Left ventricle myocardium inferior (tissue), 1 donor: ENCODE measurements at places on chromosomes 16 and 17. TPM values are rescaled to one million over a fixed set of nuclear protein-coding genes. Genes with fewer than 3 reads are reported as not detected.
A peak's percentile ranks its signal among the peaks of the same experiment; 100 is the strongest.

- H3K4me1 ChIP-seq, result peaks cover 3% of the 10 kb centered on the region
- no peak overlapping the region for H3K4me3 ChIP-seq
- no peaks in the 10 kb centered on the region for H3K27me3 ChIP-seq
- no peak for DNase-seq
These were observed 10.7 kb downstream of the SLC5A2 start for GRCh38 chr16:31493506-31494125.

DNA sequence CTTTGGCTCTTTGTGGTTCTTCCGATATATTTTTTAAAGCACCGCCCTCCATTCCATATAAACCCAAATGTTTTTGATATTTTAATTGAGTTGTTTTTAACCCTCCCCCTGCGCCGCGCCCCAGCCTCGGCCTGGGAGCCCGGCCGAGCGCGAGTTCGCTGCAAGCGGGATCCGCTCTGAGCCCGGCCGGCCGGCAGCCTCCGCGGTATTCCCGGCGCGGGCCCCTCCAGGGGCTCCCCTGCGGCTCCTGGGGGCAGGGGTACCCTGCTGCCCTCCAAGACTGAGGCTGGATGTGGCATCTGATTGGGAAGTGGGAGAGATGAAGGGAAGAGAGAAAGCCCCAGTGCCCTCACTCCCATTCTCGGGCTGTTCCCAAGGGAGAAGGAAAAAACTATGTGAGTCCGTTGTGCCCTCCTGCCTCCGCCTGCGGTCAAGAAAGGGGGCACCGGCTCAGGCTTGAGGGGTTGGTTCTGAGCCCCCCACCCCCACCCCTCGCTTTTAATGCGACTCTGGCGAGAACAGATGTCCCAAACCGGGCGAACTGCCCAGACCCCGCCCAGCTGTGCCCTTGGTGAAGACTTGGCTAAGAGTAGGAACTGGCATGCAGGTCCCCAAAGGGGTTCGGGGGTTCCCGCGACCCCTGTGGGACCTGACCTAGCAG lies 8.6 kb downstream of the NEUROD2 start:
- DNase-seq, result no peak
- peaks cover 34% of the 10 kb centered on the region for H3K4me1 ChIP-seq
- H3K36me3 ChIP-seq, result no peaks in the 10 kb centered on the region
- H3K27me3 ChIP-seq, result peaks cover 100% of the 10 kb centered on the region

Gene CD300E
- 0.30 TPM for total RNA-seq

Gene WBP2
- total RNA-seq, result 144 TPM

DNA sequence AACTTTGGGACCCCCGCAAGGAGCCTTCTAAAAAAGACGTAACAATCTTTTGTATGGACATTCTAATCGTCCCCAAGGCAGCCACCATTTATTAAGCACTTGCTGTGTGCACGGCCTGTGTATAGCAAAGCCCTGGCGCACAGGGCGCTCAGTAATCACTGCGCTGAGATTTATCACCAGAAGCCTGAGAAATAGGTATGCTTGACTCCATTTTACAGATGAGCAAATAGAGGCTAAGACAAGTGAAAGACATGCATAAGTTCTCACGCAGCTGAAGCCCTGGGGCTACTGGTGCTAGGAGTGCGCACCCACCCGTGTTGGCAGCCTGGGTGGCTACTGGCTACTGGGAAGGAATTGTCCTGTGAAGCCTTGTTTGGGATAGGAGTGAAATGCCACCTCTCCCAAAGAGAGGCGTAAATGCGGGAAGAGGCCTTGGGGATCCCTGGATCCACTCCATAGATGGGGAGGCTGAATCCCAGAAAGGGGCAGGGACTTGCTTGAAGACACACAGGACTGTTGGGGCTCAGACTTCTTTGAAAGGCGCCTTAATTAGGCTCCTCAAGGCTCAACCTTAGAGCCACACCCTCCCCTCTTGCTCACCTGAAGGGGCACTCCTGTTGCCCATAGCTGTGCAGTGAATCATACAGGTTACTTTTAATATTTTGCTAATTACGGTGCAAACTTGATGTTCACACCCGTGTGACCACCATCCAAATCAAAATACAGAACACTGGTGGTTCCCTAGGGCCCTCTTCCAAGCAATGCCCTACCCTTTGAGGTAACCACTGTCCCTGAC lies 634 bp upstream of the NATD1 start:
- H3K36me3 ChIP-seq, result no peaks in the 10 kb centered on the region
- DNase-seq, result no peak
- H3K4me3 ChIP-seq, result peak overlapping the region; percentile 81

DNA sequence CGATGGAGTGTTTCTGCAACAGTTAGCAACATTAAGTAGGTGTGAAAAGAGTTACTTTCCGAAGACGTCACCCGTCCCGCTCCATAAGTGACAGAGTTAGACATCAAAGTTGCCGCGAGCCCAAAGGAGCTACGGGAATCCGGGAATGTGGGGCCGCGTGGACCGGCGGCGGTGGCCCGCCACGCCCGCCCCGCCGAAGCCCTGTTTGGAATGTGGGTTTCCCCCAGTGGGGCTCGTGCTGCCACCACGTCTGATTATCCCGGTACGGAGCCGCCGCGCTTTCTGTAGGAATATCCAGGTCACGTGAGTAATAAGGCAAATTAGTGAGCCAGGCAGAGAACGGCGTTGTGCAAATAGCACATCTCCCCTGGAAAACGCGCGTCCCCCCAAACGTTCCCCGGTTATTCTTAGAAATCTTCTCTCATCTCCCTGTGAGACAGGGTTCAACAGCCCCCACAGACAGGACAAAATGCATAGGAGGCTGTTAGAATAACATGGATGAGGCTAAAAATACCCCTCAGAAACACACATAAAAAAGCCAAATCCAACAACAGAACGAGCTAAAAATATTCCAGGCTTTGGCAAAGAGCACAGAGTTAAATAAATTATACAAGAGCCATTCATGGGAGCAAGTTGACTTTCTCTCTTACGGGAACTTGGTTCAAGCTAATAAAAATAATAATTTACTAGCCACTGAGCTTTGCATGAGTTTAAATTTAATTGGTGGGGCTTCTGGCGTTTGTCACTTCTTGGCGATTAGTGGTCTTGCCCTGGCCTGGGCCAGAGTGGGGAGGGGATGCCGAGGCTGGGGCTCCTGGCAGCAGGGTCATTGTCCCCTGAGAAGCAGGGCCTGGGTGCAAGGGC lies 8.6 kb downstream of the BAHCC1 start:
- H3K4me1 ChIP-seq, result peaks cover 80% of the 10 kb centered on the region
- peak overlapping the region; percentile 100 for H3K27ac ChIP-seq
- H3K27me3 ChIP-seq, result no peaks in the 10 kb centered on the region
- DNase-seq, result peak; percentile 42
- peak overlapping the region; percentile 96 for H3K4me3 ChIP-seq

Gene NXPH3
- 4.0 TPM for total RNA-seq

- no peak overlapping the region for H3K27ac ChIP-seq
- H3K4me1 ChIP-seq, result no peaks in the 10 kb centered on the region
- H3K27me3 ChIP-seq, result peaks cover 58% of the 10 kb centered on the region
- no peak overlapping the region for H3K4me3 ChIP-seq
- DNase-seq, result no peak
These were observed 21.9 kb downstream of the TPSD1 start for GRCh38 chr16:1277617-1278282.

Gene CIITA
- total RNA-seq, result 9.4 TPM

Gene GPT2
- 17.8 TPM for total RNA-seq

GRCh38 chr16:17885659-17886207 lies 415.0 kb upstream of the XYLT1 start:
- H3K4me3 ChIP-seq, result no peak overlapping the region
- H3K36me3 ChIP-seq, result no peaks in the 10 kb centered on the region
- peaks cover 3% of the 10 kb centered on the region for H3K27me3 ChIP-seq

DNA sequence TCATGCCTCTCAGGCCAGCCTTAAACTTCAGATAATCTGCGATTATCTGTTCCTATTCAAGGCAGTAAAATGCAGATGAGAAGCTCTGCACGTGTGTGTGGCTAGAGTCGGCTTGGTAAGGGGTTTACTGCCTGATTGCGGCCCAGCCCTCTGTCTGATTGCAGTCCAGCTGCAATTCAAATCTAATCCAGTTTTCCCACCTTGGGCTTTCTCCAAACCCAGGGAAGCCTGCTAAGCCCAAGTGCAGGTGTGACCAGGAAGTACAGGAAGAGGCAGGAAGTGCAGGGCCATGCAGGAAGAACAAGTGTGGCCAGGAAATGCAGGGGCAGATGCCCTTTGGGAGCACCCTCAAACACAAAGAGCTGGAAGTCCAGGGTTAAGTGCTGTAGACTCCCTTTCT lies 314.9 kb downstream of the CEP112 start:
- H3K36me3 ChIP-seq, result peaks cover 3% of the 10 kb centered on the region
- H3K4me1 ChIP-seq, result no peaks in the 10 kb centered on the region
- H3K27ac ChIP-seq, result no peak overlapping the region
- no peaks in the 10 kb centered on the region for H3K27me3 ChIP-seq

Gene ZMYND15
- total RNA-seq, result 0.08 TPM

Gene CENPX
- 26.3 TPM for total RNA-seq

- peak overlapping the region; percentile 96 for H3K27ac ChIP-seq
- peaks cover 52% of the 10 kb centered on the region for H3K36me3 ChIP-seq
- DNase-seq, result no peak
- peak overlapping the region; percentile 84 for H3K4me3 ChIP-seq
- H3K4me1 ChIP-seq, result peaks cover 69% of the 10 kb centered on the region
These were observed 929 bp downstream of the SLC25A11 start for GRCh38 chr17:4938688-4939545.

GRCh38 chr17:21119247-21119918 lies 7.4 kb upstream of the DHRS7B start:
- H3K27ac ChIP-seq, result peak overlapping the region; percentile 53
- H3K4me1 ChIP-seq, result peaks cover 13% of the 10 kb centered on the region
- H3K4me3 ChIP-seq, result peak overlapping the region; percentile 3
- H3K27me3 ChIP-seq, result no peaks in the 10 kb centered on the region

- no peaks in the 10 kb centered on the region for H3K4me1 ChIP-seq
- no peaks in the 10 kb centered on the region for H3K36me3 ChIP-seq
- DNase-seq, result no peak
- H3K4me3 ChIP-seq, result no peak overlapping the region
- H3K27me3 ChIP-seq, result peaks cover 5% of the 10 kb centered on the region
- no peak overlapping the region for H3K27ac ChIP-seq
These were observed 61.6 kb downstream of the SOX9 start for GRCh38 chr17:72182371-72182873.

GRCh38 chr17:30235386-30236296 lies at the start of gene SLC6A4:
TSS of gene SLC6A4 (minus strand) at chr17:30235697. CDS start at chr17:30221958, 13,739 bp downstream.
- H3K36me3 ChIP-seq, result no peaks in the 10 kb centered on the region
- peak within 1 kb of the TSS; percentile 64 for H3K4me3 ChIP-seq
- peaks cover 80% of the 10 kb centered on the region for H3K27me3 ChIP-seq
- H3K27ac ChIP-seq, result no peak within 1 kb of the TSS

Gene ZC3H7A
- 25.6 TPM for total RNA-seq
